Left kidney (tissue), 8 donors: ENCODE measurements at places on chromosomes 11 and 22.
A peak's percentile ranks its signal among the peaks of the same experiment; 100 is the strongest.

DNA sequence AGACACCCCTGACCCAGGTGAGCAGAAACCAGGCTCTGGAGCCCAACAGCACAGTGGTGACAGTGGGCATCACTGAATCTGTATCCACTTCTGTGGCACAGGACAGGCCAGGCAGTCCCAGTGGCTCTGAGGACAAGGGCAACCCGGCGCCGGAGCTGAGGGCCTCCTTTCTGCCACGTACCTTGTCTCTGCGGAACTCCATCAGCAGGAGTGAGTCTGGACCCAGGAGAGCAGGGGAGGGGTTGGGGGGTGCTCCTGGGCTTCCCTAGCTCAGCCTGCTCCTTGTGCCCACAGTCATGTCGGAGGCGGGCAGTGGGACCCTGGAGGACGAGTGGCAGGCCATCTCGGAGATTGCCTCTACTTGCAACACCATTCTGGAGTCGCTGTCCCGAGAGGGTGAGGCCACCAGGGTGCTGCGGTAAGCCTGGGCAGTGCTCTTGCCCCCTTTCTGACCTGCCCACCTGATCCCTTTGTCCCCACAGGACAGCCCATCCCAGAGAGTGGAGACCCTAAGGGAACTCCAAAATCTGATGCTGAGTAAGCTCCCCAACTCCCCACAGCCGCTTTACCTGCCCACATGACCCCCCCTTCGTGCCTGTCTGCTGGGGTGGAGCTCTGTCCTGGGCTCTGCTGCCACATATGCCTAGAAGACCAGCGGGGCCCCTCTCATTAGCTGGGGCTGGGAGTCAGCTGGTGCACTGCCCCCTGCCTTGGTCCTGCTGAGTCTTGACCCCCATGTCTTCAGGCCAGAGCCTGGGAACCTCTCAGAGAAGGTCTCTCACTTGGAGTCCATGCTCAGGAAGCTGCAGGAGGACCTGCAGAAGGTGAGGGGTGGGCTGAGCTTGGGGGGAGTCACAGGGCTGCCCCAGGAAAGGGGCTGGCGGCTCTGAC is 12.0 kb downstream of the SIPA1 start:
- no peak for DNase-seq

GRCh38 chr11:128458321-128458720 is 129.0 kb downstream of the ETS1 start:
- no peak for DNase-seq

DNA sequence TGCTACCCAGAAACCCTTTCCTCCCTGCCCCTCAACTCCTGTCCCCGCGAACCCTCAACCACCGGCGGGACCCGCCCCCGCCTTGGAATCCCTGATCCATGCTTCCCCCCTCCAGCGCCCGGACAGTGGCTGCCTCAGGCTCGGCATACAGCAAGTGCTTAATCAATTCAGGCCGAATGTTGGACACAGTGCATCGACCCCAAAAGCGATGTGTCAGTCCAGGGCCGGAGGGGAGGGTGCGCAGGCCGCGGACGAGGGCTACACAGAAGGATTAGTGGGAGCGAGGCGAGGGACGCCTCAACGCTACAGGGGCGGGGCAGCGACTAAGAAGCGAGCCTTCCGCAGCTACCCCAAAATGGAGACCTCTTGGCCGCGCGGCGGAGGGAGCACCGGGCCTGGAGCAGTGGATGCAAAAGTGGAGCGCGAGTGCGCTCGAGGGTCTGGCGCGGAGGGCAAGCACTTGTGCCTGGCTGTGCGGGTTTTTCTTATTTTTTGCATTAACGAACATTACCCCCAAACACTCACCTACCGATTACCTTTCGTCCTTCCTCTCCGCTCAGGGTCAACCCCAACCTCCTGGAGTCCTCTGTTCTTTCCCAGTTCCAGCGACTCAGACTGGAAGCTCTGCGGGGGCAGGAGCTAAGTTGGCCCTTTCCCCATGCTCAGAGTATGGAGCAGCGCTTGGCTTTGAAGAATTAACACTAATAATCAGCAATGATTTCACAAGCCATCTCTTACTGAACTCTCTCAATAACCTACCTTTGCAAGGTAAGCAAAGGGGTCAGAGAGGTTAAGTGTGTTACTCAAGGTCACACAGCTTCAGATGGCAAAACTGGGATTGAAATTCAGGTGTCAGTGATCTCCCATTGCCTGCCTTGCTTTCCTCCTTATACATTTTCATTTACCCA is 30.0 kb upstream of the WNT11 start:
- DNase-seq: peak; percentile 60

- no peak for DNase-seq
These were observed 26.4 kb upstream of the ELFN2 start for GRCh38 chr22:37453696-37454095.

- no peak for DNase-seq
These were observed 75.0 kb upstream of the SHANK2 start for GRCh38 chr11:71327156-71328085.

DNA sequence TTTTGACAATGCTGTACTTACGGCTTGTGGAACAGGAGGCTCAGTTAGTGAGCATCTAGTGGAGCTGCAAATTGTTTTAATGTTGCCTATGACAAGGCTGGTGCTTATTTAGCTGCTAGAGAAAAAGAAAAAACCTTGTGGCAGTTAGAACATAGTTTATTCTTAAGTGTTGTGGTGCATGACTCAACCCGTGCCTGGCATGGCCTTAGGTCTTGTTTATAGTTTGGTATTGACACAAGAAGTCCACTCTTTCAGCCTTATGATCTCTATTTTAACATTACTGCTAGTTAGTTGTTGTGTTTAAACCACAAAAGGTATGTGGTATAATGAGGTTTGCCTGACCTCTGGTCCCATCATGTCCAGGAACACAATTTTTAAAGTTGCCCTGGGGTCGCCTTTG is 744.6 kb downstream of the FAM181B start:
- DNase-seq: no peak

GRCh38 chr11:39725081-39725480 is 1734.4 kb downstream of the LRRC4C start:
- DNase-seq: no peak

DNA sequence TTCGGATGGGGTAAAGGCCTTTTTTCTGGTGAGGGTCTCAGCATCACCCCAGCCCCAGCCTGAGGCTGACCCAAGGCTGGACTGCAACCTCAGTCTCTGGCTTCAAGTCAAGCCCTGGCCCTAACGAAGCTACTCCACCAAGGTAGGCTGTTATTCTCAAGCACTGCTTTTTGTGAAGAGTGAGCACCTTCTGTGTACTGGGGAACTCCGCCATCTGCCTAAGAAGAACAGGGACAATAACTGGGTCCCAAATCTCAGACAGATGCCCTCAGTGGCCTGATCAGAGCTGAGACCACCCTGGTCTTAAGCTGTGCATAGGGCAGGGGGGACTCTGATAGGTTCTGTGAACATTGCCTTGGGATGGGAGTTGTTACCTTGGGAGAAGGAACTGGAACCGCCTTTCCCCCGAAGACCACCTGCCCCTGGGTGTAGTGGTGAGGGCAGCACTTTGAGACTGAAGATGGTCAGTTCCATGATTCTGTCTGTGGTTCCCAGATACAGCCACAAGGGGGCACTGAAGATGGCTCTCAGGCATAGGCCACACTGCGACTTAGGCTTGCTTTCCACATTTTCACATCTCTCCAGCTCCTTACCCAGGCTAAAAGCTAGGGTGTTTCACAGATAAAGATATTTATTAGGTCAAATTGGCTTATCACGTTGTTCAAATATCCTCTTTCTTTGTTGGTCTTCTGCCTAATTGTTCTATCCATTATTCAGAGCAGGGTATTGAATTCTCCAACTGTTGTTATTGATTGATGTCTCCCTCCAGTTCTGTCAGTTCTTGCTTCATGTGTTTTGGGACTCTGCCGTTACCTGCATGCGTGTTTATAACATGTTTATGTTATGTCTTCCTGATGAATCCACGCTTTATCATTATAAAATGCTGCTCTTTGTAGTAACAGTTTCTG is 11.8 kb upstream of the UVRAG start:
- peak; percentile 73 for DNase-seq

DNA sequence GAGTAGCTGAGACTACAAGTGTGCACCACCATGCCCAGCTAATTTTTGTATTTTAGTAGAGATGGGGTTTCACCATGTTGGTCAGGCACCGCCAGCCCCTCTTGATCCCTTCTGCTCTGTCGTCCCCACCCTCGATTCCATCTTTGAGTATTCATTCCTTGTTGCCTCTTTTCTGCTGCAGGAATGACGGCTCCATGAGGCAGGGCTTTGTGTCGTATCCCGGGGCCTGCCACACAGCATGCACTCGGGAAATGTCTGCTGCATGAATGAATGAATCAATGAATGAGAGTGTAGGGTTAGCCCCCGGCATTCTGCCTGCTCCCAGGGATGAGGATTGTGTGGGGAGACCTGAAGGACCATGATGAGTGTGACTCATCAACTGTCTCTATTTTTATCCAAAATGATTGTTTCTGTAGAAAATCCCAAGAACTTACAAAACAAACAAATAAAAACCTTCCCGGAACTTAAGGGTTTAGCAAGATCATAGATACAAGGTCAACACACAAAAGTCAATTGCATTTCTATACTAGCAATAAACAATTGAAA is 54.6 kb upstream of the SLC22A12 start:
- no peak for DNase-seq

GRCh38 chr11:29389793-29390192 is 627.0 kb downstream of the KCNA4 start:
- no peak for DNase-seq

GRCh38 chr22:27750584-27751265 is 50.8 kb downstream of the MN1 start:
- no peak for DNase-seq
